ENCODE measurements at places on chromosomes 12 and 14.

DNA sequence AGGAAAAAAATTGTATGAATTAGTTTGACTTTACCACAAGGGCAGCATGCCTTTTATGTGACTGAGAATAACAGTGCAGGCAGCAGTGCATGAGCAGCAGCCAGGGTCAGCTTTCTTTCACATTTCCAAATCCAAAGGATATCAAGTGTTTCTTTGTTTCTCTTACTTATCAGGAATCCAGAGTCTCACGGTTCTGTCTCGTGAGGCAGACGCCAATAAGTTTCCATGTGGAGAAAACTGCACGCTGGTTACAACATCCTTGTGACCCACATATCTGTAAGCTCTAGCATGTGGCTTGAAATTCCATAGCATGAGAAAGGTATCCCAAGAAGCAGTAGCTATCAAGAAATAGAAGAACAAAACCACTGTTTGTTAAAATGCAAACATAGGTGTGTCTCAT lies 27.6 kb downstream of the GALNT4 start:
- no peak for DNase-seq

- no peak for DNase-seq
Measured at GRCh38 chr14:50929506-50929905, 14.8 kb downstream of the PYGL start.

DNA sequence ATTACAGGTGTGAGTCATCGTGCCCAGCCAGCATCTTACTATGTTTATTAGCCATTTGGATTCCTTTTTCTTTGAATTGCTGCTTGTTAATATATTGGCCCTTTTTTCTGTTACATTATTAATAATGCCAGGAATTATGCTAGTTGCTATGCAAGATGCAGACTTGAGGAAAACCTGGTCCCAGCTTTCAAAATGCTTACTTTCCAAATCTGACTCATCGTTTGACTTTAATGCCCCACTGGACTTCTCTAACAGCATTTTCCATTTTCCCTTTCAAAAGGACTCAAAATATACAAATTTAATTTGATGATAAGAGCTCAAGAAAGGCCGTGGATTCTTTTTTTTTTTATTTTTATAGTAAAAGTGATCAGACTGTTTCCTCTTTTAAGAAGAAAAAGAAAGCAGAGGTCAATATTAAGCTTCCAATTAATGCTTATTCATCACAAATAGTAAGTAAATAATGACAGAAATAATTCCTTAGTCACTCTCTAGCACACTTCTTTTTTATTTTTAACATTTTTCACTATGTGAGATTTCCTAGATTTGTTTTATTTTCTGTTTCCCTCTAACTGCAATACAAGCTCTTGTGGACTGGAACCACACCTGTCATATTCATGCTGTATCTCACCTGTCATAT lies 146.1 kb upstream of the FGD4 start:
- DNase-seq = no peak

- no peak for DNase-seq
Measured at GRCh38 chr12:64120568-64120967, 101.5 kb downstream of the KICS2 start.

- no peak for DNase-seq
Measured at GRCh38 chr12:51071663-51072062, 11.7 kb downstream of the CSRNP2 start.

- DNase-seq = no peak
Measured at GRCh38 chr14:87261621-87262020, 731.4 kb downstream of the GALC start.

GRCh38 chr12:1605129-1606020 lies 11.0 kb upstream of the FBXL14 start:
- DNase-seq = no peak

DNA sequence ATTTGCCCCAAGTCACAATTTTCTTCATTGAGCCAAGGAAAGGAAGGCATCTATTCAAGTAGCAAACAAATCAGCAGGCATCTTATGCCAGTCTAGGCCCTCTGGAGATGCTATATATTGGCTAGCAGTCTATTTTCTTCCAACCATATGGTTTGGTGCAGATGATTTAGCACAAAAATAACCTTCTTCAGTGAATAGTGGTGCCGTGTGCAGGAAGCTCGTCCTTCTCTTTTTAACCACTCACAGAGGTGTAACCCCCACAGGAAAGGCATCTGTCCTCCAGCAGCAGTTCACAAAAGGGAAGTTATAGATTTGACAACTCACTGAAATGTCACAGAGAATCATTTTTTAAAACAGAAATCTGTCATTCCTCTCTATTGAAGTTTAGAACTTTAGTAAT lies 445.7 kb upstream of the SYT1 start:
- no peak for DNase-seq

DNA sequence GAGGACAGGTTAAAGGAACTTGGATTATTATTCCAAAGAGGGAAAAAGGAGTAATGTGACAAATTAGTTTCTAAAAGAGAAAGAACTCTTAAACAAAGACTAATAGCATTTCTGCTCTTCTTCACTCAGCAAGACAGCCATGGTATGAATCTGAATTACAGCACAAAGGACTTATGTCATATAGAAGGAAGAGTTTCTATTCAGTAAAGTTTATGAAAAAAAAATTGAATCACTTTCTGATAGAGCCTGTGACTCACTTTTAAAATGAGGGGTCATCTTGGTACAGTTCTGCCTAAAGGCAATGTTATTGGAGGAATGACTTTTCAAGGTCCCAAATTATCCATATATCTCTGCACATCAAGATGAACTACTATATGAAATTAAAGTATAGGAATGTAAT lies 101.7 kb downstream of the DUSP6 start:
- DNase-seq = no peak

DNA sequence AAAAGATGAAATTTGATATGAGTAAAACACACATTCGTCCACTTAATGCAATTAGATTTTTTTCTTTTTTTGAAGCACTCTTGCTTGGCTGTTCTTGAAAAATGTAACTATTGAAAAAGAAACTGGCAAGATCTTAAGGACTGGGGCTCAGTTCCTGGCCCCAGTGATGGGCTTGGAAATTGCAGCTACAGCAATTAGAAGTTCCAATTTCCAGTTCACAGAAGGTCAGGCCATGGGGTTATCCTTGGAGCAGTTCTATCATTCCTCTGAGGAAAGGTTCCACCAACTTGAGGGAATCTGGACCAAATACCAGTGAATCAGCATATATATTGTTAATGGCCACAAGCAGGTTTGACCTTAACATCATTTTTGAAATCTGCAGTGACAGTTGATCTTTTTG lies 18.9 kb downstream of the IGF1 start:
- DNase-seq = no peak

GRCh38 chr14:85634205-85634604 lies 104.3 kb downstream of the FLRT2 start:
- DNase-seq = no peak

DNA sequence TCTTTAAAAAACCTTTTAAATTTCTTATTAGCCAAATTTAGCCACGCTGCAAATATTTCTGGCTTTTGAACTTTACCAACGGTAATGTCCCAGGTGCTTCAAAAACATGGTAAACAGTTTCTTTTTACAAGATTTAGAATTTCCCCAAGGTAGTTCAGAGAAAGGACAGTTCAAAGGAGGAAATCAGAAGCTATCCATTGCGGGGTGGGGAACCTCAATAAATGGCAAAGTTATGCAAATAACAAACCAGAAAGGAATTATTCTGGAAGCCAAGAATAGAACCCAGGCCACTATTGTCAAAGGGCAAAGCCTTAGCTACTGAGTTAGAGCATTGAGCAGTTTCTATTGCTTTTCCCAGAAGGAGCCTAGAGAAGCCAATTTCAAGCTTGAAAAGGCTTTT lies 62.3 kb downstream of the PDE6H start:
- no peak for DNase-seq

DNA sequence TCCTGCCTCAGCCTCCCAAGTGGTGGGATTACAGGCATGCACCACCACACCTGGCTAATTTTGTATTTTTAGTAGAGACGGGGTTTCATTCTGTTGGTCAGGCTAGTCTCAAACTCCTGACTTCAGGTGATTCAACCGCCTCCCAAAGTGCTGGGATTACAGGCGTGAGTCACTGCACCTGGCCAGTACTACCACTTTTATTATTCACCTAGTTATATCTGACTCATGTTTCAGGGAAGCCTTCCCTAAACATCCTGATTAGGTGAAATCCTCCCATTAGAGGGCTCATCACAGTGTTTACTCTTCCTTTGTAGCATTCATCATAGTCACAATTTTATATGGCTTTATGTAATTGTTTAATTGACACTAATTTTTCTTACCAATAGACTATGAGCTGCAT lies 295.3 kb upstream of the SOX5 start:
- DNase-seq = no peak

DNA sequence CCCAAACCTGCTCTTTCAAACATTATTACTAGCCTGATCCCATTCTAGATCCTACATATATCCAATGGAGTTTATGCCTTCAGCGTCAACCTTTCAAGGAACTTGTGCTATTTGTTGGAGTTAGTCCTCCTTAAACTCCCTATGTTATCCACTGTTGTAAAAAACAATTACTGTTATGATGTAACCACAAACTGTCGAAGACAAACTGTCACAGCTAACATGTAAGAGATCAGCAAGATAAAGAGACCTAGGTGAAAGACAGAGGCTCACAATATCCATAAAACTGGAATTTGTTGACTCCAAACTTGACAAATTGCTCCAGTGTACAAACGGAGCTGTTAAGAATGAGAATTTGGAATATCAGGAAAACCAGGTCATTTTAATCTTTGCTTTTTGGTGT lies 70.7 kb downstream of the CDK17 start:
- DNase-seq = no peak

DNA sequence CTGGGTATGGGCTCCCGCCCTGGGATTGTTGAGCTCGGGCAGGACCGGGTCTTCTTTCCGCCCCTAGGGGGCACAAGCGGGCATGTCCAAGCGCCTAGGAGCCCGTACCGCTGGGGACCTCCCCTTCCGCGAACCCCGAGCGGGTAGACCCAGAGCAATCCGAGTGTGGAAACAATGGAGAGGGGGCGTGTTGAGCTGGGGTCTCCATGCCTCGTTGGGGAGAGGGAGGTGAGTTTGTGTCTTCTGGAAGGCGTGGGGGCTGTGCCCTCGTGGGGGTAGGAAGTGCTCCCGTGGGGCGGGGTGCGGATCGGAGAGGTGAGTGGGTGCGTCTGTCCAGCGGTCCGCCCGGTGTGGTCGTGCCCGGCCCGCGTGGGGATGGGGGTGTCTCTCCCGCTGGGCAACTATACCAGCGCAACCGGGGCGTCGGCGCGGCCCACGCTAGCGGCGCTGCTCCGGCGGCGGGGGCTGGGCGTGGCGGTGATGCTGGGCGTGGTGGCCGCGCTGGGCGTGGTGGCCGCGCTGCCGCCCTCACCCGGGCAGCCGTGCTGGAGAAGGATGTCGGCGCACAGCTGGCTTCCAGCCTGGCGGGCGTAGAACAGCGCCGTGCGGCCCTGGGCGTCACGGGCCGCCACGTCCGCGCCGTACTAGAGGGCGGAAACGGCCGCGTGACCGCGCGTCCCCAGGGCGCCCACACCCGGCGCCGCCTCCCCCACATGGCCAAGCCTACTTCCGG lies 12.2 kb downstream of the AGAP2 start:
- no peak for DNase-seq

DNA sequence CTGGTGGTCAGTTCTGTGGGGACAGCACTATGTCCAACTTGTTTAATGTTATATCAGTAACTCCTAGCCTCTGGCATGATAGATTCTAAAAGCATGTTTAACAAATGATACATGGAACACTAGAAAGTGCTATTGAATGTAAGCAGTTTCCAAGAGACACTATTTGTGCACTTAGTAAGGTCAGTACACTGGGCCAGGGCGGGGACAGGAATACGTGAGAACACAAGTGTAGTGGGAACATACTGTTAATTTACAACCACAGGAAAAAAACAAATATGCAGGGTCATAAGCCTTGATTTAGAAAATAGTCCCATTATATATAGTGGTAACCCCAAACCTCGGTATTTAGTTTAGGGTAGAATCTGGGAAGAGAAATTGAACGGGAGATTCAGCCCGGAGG lies 88.9 kb upstream of the SLC38A2 start:
- no peak for DNase-seq

DNA sequence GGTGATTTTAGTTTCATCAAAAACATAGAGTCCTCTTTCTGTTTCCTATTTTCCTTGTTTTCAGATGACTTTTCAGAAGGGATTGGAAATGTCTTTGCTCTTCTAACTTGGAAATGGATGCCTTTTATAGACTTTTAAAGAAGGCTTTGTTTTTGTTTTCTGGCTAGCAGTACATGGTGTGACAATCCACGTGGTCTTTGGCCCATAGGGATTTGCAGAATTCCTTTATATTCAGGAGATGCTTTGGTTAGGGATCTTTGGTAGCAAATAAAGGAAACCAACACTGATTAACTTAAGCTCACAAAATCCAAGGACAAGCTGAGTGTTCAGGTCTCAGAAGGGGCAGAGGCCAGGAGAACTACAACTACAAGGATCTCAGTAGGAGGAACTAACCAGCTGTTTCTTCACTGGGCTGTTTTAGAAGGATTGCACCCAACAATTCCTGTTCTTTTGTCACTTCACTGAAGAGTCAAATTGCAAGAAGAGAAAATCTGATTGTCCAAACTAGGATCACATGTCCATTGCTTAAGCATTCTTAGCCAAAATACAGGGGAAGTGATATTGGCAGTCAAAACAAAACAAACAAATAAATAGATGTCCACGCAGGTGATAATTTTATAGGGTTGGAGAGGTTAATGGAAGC lies 58.6 kb upstream of the MANSC4 start:
- no peak for DNase-seq

GRCh38 chr14:90758959-90759358 lies 57.3 kb downstream of the TTC7B start:
- DNase-seq = no peak

DNA sequence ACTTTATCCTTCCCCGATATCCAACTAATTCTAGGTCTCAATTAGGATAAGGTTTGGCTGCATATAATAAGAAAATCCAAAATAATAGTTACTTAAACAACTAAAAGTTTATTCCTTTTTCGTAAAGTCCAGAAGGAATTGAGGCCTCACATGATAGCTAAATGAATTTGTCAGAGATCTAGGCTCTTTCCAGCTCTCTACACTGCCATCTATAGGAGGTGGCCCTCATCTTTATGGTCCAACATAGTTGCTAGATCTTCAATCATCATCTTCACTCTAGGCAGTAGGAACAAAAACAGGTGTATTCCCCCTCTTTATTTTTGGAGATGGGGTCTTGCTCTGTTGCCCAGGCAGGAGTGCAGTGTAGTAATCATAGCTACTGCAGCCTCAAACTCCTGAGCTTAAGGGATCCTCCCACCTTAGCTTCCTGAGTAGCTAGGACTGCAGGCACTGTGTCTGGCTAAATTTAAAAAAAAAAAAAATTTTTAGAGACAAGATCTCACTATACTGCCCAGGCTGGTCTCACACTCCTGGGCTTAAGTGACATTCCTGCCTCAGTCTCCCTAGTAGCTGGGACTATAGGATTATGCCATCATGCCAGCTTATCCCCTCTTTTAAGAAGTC lies 46.5 kb upstream of the SAV1 start:
- no peak for DNase-seq

DNA sequence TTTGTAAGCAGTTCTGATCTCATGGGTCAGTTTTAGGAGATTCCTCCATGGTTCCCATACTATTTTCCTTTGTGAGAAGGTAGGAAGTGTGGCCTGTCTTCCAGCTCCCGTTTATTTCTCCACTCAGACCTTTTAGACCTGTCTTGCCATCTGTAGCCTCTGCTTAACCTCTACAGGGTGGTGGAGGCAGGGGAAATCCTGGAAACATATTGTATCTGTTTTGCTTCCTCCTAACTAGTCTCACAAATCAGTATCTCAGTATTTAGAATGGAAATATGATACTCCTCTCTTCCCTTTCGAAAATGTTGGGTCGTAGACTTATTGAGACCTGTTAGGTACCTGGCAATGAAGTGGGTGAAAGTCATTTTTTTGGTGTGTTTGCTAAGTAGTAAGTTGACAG lies 399.4 kb upstream of the RGS6 start:
- no peak for DNase-seq

All from activated T-helper 1 cell treated with anti-CD3 and anti-CD28 coated beads, Interleukin-2, amount 50 U/mL, for 16 hours (primary cell).